Stimulated activated CD8-positive, alpha-beta memory T cell treated with anti-CD3 and anti-CD28 coated beads, Interleukin-2, amount 100 ng/mL, for 1 hour (primary cell): ENCODE measurements at places on chromosomes 7 and 10.

DNA sequence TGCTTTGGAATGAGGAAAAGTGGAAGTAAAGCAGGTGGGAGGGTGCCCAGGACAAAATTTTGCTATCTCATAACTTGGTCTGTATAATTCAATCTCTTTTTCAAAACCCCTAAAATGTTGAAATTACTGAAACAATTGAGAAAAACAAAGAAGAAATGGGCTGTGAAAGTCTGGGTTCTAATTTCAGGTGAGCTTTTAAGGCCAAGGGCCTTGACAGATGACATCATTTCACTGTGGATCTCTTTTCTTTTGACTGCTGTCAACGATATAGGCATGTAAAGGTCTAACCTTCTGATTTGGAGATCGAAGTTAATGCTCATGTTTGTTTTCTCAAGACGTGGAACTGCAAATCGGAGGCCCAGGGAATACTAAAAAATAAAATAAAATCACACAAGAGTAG, 127.8 kb downstream of the ITGA8 start:
- no peak for DNase-seq

DNA sequence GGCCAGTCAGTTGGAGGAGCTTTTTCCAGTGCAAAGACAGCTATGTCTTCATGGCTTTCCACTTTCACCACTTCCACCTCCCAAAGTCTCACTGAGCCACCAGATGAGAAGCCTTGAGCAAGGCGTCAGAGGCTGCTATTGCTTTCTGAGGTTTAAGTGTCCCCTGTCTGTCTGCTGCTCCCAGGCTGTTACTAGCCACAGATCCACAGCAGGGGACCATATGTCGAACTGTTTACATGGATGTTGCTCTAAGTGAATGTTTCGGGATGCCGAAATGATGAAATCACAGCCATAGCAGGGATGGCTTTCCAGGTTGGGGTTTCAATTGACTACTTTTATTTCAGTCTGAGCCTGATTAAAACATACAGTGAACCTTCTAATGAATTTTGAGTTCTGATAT, 88.5 kb downstream of the AVL9 start:
- DNase-seq: no peak

DNA sequence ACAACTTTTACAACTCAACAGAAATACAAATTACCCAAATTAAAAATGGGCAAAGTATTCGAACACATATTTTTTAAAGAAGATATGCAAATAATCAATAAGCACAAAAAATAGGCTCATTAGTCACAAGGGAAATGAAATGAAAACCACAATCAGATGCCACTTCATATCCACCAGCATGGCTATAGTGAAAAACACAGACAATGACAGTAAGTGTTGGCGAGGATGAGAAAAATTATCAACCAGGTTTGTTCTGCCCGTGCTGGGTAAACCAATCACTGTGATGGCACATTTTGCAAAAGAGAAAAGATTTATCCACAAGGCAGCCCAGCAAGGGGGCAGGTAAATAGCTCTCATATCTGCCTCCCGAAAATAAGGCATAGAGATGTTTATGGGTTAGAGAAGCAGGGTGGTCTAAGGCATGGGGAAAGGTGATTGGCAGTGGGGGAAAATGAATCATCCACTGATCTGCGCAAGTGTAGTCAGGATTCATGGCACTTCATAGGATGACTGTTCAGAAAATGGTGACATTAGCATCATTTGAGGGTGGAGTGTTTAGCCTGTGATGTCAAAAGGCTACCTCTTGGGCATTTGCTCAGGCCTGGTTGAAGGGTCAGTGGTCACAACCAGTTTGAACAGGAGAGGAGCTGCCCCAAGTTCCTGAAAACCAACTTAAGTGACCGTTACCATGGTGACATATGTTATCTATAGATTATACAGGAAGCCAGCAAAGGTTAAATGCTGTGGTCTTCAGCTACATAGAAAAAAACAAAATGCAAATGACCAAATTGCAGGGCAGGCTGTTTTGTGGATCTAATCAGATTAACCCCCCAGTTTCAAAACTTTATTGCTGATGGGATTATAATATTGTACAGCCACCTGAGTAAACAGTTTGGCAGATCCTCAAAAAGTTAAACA, 8.0 kb upstream of the CFAP70 start:
- no peak for DNase-seq

- no peak for DNase-seq
Observed at GRCh38 chr10:43262902-43263466, 3.9 kb downstream of the RASGEF1A start.

- DNase-seq: no peak
Observed at GRCh38 chr10:88728107-88728763, 22.2 kb downstream of the LIPK start.

- no peak for DNase-seq
Observed at GRCh38 chr7:26860361-26860760, 4.0 kb downstream of the SKAP2 start.

GRCh38 chr10:63671317-63671937, 150.2 kb downstream of the REEP3 start:
- no peak for DNase-seq

DNA sequence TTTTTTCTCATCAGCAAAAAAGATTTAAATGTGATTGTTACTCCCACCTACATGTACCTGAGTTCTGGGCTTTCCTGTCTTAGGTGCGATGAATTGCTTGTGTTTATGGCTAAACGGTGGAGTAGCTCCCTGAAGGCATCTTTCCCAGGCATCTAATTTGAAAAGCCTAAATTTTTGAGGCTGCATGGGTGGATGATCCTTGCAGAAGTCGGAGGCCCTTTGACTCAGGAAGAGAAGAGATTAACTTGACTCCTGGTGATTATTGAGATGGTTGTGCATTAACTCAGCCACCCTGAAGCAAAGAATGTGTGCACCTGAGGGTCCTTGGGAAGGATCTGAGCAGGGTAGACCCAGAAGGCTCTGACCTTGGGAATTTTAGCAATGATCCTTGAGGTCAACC, 155.6 kb upstream of the SEMA3C start:
- DNase-seq: no peak

DNA sequence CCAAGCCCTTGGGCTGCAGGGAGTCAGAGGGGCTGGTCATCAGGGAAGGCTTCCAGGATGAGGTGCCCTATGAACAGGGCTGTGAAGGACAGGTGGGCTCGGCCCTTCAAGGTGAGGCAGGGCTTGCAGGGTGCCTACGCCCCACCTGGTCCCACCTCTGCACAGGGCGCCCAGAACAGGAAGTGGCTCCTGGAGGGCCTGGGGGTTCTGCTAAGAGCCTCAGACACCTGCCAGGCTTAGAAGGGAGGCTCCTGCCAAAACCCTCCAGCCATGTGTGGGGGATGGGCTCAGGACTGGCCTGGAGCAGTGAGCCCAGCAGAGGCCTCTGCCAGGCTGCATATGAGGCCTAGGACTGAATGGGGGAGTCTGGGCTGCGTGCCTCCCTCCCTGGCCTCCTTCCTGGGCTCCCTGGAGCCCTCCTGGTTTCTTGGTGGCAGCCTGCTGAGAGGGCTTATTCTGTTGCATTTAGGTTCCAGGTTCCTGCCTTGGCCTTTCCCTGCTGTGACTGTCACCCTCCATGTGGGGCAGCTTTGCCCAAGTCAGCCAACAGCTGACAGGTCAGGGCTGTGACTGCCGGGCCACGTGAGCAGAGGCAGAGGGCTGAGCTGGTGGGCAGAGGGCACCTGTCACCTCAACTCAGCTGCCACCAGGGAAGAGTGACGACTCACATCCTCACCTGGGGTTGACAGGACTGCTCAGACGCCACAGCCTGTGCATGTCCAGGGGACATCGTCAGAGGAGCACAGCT, 45.2 kb upstream of the MSMB start:
- no peak for DNase-seq

DNA sequence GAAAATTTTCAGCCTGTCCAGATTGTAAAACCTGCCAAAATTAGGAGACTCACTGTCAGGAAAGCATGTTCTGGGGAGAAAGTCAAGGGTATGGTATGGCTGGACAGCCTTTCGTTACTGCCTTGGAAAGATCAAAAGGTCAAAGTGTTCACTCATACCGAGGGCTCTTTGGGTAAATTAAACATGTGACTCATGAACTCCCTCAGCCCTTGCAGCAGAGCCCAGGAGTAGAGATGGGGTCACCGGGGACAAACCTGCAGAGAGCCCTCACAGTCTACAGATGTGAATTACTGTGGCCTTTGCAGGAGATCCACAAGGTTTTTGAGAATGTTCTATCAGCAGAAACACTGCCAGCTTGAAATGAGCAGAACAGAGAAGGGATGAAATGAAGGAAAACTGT, 275.7 kb downstream of the KLF6 start:
- DNase-seq: no peak

DNA sequence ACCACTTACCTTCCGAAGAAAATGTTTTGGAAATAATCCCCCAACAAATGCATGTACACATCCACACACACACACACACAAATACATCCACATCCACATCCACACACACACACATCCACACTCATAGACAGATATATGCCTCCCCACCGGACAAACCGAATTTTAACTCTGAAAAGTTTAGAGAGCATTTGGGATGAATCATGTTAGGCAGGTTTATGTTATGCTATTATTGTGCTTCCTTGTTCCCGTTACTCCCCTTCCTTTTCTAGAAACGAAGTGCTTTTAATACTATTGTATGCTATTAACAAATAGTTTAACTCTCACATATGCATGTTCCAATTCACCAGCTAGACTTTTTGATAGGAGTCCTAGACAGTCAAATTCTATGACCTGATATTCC, 91.5 kb downstream of the FAS start:
- DNase-seq: no peak

GRCh38 chr7:91187061-91187460, 77.2 kb upstream of the FZD1 start:
- DNase-seq: no peak

DNA sequence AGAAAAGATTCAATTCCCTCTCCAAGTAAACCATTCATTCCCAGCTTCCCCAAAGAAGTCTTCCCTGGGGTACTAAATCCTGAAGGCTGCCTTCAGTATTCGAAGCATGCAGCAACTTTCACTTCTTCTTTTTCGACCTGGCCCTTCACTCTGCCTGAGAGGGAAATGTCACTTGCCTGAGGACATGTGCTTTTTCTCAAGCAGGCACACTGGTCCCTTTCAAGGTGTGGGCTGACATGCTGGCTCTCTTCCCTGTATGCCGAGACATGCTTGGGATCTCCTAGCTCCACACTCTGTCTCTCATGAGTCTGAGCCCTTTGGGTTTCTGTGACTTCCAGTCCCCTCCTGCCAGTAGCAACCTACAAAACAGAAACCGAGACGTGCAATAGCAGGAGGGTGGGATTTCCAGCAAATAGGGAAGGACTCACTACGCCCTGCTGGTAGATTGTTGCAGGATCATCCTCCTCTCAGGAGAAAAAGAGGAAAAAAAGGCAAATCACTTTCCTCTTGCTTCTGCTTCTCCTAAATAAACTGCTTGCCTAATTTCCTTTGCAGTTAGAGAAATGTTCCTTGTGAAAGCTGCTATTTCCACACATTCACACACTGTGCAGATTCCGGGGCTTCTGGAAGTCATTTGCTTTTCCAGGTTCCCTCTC, 33.5 kb downstream of the FIGNL1 start:
- DNase-seq: no peak

- DNase-seq: no peak
Observed at GRCh38 chr7:100694098-100694745, at the start of gene GIGYF1. GIGYF1 (minus strand) TSS chr7:100694250; CDS start chr7:100688238, 6,012 bp downstream.

GRCh38 chr7:50488379-50488778, 38.2 kb upstream of the FIGNL1 start:
- DNase-seq: no peak

DNA sequence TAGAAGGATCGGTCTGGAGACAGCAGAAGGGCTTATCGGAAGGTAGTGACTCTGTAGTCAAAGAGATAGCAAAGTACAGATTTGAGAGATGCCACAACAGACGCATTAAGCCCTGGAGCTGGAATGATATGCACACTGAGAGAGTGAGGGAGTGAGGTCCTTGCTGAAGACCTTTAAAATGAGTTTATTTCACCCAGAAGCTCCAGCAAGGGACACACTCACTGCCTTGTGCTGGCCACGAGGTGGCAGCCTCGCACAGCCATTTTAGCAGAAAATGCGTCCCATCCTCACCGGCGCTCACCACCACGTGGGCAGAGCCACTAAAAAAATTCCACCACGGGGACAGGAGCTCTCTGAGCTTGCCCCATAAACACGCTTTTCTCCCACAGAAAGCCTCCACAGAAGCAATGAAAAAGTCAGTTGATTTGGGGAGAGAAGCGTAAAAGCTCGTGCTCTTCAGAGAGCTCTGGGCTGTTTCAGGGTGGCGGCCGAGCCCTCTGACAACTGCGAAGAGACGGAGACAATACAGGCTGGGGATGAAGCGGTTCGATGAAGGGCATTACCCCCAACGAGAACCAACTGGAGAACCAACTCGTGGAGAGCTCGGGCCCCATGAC, 163.0 kb upstream of the KLF14 start:
- DNase-seq: peak; percentile 35

- DNase-seq: no peak
Observed at GRCh38 chr7:133582766-133583523, 330.1 kb downstream of the EXOC4 start.

DNA sequence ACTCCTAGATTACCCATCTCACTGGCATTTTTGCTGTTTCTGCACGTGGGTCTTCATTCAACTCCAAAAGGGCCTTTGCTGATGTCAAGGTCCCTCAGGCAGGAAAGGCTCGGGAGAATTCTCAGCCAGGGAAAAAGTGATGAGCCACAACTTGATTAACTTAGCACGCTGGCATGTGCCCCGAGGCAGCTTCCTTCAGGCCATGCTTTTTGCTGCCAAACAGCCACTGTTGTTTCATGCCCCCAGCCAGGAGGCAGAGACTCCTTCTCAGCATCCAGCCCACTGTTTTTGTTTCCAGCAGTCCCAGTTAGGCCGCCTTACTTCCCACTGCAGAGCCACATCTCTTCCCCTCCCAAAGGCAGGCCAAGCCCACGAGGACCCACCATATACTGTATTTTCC, 266.5 kb upstream of the YAE1 start:
- DNase-seq: no peak

- DNase-seq: no peak
Observed at GRCh38 chr7:99098824-99099498, 44.9 kb downstream of the SMURF1 start.

- DNase-seq: no peak
Observed at GRCh38 chr10:108184114-108184513, 1019.6 kb upstream of the SORCS1 start.

DNA sequence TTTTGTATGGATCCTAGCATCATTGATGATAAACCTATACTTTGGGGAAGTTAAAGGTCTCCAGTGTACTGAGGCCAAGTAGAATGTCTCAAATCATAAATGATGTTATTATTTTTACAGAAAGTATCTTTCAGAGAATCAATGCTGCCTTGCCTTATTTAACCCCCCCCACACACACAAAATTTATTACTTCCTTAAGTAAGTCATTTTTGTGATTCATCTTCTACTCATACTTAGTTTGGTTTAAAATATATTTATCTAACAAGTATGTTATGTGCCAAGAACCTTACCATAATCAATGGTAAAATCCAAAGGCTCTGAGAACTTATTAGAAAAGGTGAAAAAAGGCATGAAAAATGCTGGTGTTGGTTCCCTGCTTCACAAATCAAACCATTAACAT, 18.8 kb upstream of the CLDN12 start:
- no peak for DNase-seq

GRCh38 chr7:159049266-159050025, 95.2 kb downstream of the VIPR2 start:
- DNase-seq: no peak

GRCh38 chr10:132712743-132713142, 73.2 kb downstream of the NKX6-2 start:
- no peak for DNase-seq
